ENCODE measurements at places on chromosomes 6 and 20.

DNA sequence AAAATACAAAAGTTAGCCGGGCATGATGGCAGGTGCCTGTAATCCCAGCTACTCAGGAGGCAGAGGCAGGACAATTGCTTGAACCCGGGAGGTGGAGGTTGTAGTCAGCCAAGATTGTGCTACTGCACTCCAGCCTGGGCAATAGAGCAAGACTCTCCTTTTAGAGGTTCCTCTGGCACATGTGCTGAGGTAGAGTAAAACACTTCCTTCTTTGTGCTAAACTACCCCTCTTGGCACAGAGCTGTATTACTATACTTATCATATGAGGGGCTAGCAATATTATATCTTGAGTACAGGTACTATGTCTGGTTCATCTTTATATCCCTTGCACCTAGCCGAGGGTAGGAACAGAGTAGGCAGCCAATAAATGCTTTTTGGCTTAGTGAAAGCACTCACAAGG is 40.2 kb upstream of the SAMHD1 start:
- no peak for DNase-seq

DNA sequence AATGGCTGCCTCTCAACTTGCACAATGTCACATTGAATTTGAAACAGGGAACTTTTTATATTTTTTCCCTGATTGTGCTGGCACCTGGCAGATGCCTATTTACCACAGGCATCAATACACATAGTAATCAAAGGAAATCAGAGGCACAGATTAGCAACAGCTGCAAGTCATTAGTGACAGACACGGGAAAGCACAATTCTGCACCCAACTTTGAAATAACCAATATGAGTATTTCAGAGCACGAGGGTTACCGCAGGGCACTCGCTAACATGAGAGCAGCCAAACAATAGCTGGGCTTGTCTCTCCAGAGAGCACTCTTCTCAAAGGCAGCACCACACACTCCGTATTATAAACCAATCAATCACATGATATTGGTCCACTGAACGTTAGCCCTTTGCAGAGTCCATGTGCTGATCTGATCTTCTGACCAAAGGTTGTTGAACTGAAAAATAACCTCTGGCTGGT is 149.5 kb downstream of the RNF144B start:
- no peak for DNase-seq

DNA sequence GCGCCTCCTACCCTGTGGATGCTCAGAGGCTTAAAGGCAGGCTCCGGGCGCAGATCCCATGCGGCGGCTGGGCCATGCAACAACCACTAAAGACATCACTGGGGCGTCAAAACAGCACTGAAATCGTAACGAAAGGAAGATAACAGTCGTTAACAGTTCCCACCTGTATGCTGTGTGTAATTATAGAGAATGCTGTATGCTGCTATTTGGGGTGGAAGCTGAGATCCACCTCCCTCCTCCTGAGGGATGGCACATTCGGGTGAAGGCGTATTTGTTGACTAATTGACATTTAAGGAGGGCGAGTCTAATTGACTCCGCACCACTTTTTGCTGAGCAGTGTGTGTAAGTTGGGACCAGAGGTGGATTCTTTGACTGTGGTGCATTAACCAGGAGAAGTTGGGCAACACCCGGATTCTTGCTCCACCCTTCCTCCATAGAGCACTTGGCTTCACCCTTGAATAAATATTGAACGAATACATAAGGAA is 687 bp downstream of the SLC35A1 start:
- peak; percentile 41 for DNase-seq

DNA sequence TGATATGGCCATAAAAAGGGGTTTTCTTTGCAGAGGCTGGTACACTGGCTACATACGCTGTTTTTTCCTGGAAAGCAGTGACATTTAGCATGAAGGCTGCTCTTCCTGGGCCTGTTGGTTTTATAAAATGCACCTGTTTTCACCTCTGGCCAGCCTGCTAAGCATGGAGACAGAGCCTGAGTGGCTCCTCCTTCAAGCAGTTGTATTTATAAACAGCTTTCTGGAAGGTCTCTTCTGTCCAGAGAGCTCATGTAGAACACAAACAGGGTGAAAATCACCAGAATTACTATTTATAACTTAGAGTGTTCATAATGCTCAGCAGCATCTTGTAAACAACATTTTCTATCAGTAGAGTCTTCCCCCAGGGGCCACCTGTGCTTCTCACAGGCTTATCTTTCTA is 109.0 kb downstream of the FOXO3 start:
- DNase-seq, result no peak

DNA sequence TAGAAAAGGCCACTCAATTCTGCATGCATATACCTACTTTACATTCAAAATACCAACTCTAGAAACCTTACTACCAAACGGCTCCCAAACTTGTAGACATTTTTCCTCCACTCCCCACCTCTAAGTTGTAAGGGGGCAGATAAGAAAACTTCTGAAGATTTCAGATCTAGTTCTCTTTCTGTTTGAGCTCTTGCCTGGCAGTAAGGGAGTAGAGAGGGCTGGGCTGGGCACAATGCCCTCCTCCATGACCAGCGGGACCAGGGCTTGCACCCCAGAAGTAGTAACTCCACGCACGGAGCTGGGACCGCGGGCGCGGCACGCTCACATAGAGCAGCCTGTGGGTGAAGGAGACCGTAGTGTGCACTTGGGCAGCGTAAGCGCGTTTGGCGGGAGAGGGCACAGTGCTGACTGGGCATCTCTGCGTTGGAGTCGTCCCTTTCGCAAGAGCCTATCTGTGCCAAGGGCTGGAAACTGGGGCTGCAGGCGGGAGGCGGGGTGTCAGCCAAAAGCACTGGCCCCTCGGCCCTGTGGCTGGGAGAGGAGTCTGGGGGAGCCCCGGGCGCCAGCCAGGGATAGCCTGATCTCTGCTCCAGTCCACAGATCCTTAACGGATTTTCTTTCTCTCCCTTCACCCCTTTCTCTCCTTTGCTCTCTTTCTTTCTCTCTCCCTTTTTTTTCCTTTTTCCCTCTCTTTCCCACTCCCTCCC is 32.4 kb downstream of the PHACTR1 start:
- DNase-seq, result no peak

DNA sequence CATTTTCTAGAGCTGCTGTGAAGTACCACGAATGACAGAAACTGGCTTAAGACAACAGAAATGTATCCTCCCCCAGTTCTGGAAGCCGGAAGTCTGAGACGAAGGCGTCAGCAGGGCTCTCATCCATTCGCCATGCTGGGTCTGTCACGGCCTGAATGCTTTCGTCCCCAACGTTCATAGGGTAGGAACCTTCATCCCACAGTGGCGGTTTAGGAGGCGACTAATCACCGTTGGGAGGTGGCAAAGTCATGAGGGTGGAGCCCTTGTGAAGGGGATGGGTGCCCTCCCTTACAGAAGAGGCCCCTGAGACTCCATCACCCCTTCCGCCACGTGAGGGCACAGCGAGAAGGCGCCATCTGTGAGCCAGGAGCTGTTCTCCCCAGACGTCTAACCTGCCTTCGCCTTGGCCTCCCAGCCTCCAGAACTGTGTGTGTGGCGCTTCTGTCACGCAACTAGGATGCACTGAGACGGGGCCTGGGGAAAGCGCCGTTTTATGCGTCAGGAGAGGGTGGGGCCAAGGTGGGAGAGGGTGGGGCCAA is 250.3 kb downstream of the TTLL2 start:
- no peak for DNase-seq

GRCh38 chr20:271069-271468 is 13.5 kb downstream of the DEFB132 start:
- no peak for DNase-seq

- DNase-seq, result no peak
Measured at GRCh38 chr6:76516924-76517323, 444.5 kb upstream of the IMPG1 start.

DNA sequence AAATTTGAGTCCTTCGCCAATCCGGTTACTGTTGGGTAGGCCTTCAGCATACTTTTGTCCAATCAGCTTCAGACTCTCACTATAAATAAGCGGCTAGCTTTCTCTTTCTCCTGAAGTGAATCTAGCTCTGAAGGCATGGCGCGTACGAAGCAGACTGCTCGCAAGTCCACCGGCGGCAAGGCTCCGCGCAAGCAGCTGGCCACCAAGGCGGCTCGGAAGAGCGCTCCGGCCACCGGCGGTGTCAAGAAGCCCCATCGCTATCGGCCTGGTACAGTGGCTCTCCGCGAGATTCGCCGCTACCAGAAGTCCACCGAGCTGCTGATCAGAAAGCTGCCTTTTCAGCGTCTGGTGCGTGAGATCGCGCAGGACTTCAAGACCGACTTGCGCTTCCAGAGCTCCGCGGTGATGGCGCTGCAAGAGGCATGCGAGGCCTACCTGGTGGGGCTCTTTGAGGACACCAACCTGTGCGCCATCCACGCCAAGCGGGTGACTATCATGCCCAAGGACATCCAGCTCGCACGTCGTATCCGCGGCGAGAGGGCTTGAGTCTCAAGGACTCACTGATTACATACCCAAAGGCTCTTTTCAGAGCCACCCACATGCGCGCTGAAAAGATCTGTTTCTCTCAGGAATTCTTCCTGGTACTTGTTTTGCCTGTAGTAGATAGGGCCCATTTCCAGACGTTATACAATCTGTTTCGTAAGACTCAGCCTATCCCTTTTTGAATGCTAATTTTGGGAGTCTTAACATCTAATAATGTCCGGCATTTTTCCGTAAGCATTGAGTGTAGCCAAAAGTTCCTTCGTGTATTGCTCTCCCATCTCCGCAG is 102.0 kb downstream of the OR2B2 start:
- peak; percentile 95 for DNase-seq

GRCh38 chr6:34888874-34889555 is at the start of gene ANKS1A:
Gene ANKS1A (plus strand): TSS chr6:34889255. CDS start chr6:34889403, 148 bp downstream.
- DNase-seq, result peak; percentile 60

DNA sequence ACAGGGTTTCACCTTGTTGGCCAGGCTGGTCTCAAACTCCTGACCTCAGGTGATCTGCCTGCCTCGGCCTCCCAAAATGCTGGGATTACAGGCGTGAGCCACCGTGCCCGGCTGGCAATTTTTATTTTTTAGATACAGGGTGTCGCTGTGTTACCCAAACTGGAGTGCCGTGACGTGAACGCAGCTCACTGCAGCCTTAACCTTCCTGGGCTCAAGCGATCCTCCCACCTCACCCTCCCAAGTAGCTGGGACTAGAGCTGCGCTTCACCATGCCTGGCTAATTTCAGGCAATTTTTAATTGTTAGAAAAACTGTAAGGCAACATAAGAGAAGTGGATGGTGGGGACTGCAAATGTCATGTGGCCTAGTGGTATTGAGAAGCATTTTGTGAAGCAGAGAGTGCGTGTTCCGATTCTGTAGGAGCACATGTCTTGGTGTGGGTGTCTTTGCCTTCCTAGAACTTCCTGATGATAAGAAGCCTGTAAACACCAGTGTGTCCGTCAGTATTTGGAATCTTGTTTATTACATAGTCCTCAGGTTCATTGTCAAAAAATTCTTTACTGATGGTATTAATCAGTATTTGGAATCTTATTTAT is 18.0 kb downstream of the JARID2 start:
- DNase-seq, result no peak

DNA sequence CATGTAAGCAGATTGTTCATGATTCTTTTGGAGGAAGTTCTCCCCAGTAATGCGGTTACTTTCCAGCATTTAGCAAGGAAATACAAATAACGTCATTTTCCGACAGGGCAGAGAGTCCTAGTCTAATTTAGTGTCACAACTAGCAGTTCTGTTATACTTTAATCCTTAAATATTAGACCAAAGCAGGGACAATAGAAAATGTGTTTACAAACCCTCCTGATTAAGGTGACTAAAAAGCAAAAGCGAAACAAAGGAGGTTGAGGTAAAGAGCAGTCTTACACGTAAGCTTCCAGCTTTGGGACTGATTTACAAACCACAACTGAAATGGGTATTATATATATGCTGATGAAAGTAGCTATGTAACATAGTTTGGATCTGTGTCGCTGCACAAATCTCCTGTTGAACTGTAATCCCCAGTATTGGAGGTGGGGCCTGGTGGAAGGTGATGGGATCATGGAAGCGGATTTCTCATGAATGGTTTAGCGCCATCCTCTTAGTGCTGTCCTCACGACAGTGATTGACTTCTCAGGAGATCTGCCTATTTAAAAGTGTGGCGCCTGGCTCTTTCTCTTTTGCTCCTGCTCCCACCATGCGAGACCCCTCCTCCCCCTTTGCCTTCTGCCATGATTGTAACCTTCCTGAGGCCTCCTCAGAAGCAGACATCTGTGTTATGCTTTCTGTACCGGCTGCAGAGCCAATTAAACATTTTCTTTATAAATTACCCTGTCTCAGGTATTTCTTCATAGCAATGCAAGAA is 81.9 kb downstream of the PLCB1 start:
- DNase-seq, result no peak

DNA sequence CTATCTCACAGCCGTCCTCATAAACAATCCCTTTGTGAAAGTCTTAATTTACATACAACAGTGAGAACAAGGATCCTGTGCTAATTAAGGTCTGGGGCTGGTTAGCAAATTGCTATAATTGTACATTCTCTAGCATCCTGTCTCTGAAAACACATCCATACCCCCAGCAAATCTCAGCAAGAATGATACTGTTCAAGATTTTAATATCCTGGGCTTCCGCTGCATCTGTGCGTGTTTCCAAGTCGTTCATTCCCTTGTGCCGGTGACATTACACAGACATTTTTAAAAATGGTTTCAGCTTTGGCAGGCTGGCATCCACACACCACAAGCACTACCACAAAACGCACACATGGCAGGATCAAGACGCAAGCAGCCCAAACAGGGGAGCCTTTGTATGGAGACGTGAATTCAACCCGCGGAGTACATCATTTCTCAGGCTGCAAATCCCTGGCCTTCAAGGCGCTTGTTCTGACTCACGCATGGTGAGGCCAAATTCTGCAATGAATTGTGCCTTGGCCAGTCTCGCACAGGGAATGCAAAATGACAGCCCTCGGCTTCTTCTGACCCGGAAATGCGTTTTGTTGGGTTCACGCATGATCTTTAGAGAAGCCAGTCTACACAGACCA is 20.3 kb downstream of the ZMYND8 start:
- no peak for DNase-seq

DNA sequence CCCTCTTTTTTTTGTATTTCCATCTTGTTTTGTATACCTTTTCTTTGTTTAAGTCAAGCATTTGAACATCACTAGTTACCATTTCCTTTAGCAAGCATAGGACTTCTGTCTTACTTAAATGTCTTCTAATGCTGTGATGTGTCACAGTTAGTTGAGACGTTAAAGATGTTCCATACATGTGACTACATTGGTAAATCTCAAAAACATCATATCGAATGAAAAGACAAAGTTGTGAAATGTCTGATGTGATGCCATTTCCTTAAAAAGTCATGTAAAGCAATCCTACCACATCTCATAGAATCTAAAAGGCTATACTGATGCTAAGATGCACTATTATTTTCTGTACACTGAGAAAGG is 26.8 kb downstream of the SLC16A10 start:
- no peak for DNase-seq

GRCh38 chr6:35581633-35582032 is 68.9 kb upstream of the TULP1 start:
- DNase-seq, result no peak

- peak; percentile 76 for DNase-seq
Measured at GRCh38 chr6:121549736-121550135, 114.3 kb downstream of the GJA1 start.

DNA sequence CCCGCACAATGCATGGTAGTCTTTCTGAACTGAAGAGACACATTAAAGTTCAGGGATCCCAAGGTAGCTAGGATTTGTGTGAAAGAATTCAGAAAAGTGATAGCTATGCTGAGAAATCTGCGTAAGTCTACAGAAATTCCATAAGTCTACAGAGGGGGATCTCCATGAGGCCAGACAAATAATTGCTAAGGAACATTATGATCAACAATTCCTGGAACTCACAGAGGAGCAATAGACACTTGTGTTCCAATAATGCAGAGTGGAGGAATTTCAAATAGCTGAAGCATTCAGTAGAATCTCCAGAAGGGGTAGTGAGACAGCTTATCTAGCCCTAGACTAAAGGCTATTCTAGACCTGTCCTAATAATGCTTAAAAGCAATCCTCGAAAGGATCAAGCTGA is 315.7 kb upstream of the ECI2 start:
- no peak for DNase-seq
